ENCODE measurements at places on chromosomes 5 and 9. TPM values are rescaled to one million over a fixed set of nuclear protein-coding genes. Genes with fewer than 3 reads are reported as not detected.

The FOXI1 gene
- total RNA-seq, result not detected

The SCGB3A2 gene
- total RNA-seq, result not detected

The RNF130 gene
- total RNA-seq, result 5.5 TPM

The FCHO2 gene
- total RNA-seq, result 0.75 TPM

The SV2C gene
- total RNA-seq, result 0.02 TPM

The HMHB1 gene
- total RNA-seq, result not detected

The ANKRD33B gene
- 5.7 TPM for total RNA-seq

The CFAP157 gene
- total RNA-seq, result not detected

Data from T-helper 2 cell treated with Interferon-gamma antibody and Interleukin-4, amounts not matched to agents 100 ng/mL and 5 ng/mL, for 36 hours (primary cell).